ENCODE measurements at places on chromosomes 6 and 20. TPM values are rescaled to one million over a fixed set of nuclear protein-coding genes. Genes with fewer than 3 reads are reported as not detected.

- no peak overlapping the region for H3K27ac ChIP-seq
- no peak overlapping the region for H3K4me3 ChIP-seq
- DNase-seq: no peak
- H3K27me3 ChIP-seq: no peaks in the 10 kb centered on the region
Observed at GRCh38 chr6:43226192-43226851, 3.0 kb downstream of the DNPH1 start.

DNA sequence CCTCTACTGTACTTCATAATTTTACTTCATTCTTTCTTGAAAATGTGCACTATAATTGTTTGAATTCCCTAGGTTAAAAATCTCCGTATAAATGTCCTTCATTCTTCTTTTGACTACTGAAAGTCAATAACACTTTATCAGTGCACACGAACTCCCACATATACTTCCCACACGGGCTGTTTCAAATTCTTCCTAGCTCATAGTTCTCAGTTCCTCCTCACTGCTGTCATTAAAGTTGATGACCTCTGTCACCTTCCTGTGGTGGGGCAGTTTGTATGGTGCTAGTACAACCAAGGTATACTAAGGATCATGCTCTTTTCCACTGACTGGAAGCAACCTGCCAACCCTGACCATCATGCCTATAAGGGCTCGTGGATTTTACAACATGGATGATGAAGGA, 40.0 kb upstream of the CD2AP start:
- no peak for DNase-seq
- H3K27me3 ChIP-seq: no peaks in the 10 kb centered on the region
- H3K36me3 ChIP-seq: no peaks in the 10 kb centered on the region
- no peak overlapping the region for H3K27ac ChIP-seq
- no peak overlapping the region for H3K4me3 ChIP-seq

DNA sequence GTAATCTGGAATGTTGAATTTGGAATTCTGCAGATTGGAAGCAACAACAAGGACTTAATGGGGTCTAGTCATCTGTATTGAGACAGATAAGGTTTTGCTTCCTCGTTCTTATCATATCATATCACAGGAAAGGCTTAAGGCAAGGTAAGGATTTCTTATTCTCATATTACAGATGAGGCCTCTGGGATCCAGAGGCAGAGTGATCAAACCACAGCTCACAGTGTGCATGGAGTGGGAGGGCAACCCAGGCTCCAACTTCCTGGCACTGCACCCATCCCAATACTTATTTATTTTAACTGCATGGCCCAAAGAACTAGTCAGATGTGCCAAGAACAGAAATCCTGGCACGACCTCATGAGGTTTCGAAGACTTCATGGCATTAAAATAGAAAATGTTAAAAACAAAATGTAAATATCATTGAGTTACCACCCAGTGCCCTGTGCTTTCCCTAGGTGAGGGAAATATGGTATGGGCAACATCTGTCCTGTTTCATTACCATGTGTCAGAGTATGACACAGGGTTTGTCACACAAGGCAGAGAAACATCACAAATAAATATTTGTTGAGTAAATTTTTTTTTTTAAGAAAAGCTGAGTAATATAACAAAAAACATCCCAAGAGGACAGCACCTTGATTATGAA, 191.9 kb downstream of the ISM1 start:
- no peaks in the 10 kb centered on the region for H3K4me1 ChIP-seq
- H3K4me3 ChIP-seq: no peak overlapping the region
- DNase-seq: no peak
- peaks cover 3% of the 10 kb centered on the region for H3K36me3 ChIP-seq
- no peaks in the 10 kb centered on the region for H3K27me3 ChIP-seq
- no peak overlapping the region for H3K27ac ChIP-seq

DNA sequence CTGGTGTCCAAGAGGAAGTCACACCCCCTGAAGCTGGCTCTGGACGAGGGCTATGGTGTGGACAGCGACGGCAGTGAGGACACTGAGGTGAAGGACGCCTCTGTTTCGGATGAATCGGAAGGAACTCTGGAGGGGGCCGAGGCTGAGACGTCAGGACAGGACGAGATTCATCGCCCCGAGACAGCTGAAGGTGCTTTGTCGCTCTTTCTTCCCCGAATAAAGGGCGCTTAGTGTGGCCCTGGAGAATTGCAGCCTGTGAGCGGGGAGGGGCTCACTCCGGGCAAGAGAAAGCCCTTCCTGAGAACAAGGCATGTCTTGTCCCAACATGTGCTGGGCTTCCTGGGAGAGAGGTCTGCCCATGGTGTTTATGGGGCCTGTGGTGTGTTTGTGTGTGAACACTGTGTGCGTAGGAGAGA, 41.4 kb downstream of the MYT1 start:
- no peaks in the 10 kb centered on the region for H3K36me3 ChIP-seq
- no peak overlapping the region for H3K27ac ChIP-seq
- no peak for DNase-seq
- H3K4me3 ChIP-seq: no peak overlapping the region
- no peaks in the 10 kb centered on the region for H3K4me1 ChIP-seq
- no peaks in the 10 kb centered on the region for H3K27me3 ChIP-seq

DNA sequence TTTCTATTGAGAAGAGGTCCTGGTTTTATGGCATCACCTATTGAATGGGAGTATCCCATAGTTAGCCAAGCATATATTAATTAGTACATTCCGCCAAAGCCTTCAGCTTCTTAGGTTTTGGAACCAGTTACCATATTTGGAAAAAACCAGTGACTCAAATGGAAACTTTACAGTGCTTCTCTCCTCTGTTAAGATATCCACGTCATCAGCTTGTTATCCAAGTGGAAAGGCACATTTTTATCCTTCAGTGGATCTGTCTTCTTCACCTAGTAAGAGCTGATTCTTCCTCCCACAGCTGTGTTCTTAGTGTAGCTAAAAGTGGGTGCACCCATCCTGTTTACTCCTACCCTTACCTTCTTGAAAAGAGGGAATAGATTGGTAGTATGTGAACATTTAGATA, 34.5 kb downstream of the TPD52L1 start:
- DNase-seq: no peak
- H3K4me1 ChIP-seq: peaks cover 3% of the 10 kb centered on the region
- H3K4me3 ChIP-seq: no peak overlapping the region
- H3K36me3 ChIP-seq: no peaks in the 10 kb centered on the region
- H3K27ac ChIP-seq: no peak overlapping the region
- no peaks in the 10 kb centered on the region for H3K27me3 ChIP-seq

EPHA7 gene
- not detected for total RNA-seq
